Activated naive CD8-positive, alpha-beta T cell treated with anti-CD3 and anti-CD28 coated beads for 36 hours (primary cell): ENCODE measurements at places on chromosomes 1 and 21. TPM values are rescaled to one million over a fixed set of nuclear protein-coding genes. Genes with fewer than 3 reads are reported as not detected.

The CA6 gene
- 13.7 TPM for total RNA-seq

The TEX38 gene
- total RNA-seq = not detected

DNA sequence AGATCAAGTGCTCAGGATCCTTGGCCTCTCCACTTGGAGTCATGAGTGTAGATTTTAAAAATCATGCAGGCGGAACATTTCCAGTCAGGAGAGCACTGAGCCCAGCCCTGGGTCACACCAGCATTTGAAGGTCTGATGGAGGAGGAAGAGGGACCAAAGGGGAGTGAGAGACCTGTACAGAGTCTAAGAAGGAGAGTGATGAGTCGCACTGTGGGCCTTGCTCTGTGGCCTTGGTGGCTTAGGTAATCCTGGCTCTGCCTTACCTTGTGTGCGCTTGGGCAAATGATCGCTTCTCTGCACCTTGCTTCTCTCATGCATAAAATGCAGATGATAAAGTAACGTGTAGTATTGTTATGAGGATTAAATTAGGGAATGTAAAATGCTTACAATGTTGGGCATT lies 225.3 kb downstream of the SDCCAG8 start:
- no peak for DNase-seq

DNA sequence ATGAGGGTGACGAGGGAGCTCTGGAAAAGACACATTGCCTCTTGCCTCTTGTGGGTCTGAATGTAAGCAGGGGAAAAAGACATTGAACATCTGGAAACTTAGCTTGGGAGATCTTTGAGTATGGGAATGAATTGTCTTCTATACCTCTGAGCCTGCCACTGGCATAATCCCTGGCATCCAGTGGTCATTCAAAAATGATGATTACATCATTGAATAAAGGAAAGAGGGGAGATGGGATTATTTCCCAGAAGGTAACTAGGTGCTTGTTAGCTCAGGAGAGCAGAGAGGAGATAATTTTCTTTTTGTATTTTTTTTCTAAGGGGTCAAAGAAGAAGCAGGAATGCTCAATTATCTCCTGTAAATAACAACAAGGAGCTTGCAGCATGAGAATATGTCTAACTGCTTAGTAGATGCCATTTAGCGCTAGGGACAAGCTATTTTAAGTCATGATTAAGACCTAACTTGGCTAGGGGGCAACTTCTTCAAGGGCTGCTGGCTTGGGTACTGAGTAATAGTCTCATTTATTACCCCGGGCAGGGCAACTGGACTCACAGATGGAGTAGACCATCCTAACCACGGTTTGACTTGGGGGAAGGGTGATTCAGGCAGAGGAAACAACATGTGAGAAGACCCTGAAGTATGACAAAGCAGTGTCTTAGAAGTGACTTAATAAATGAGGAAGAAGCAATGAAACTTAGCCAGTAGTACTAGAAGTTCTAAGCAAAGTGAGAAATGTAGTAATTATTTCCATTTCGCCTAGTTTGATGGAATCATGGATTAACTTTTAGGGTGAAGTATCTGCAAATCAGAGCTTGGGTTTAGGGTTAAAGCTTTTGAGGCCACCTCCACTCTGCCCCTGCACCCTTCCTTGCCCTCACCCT lies 11.0 kb upstream of the XCL2 start:
- DNase-seq = no peak

The LINGO4 gene
- total RNA-seq = not detected

DNA sequence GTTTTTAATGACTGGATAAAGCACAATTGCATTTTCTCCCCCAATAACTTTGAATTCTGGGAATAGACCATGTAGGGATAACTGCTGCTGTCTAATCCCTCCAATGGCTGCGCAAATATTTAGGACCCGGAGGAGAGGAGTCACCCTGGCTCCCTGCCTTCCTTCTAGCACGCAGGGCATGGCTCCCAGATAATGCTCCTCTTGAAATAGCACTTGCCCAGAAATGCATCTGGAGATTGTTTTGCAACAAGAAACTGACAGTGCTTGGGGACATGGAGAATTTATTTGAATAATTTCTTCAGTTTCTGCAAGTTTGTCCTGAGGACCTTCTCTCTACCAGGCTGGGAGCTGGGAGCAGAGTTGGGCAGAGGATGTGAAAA lies 83.5 kb downstream of the MAN1C1 start:
- no peak for DNase-seq

- no peak for DNase-seq
These were observed 40.9 kb downstream of the MORN1 start for GRCh38 chr1:2350501-2350900.

DNA sequence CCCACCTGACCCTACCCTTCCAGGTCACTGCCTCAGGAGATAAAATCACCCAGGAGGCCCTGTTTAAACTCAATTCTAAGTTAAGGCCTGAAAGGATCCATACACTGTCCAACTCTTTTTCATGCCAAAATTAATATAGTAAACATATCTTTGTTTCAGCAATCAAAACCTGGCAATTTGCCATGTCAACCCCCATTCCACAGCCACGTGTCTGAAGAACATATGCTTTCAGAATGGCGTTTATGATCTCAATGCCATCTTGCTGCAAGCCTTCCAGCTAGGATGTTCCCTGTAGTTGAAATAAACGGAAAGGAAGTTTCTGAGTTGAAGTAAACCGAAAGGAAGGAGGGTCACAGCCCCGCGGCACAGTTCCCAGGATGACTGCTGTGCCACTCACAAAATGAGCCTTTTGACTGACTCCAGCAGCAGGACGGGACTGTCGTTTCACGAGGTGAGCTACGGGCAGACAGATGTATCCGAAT lies 472.0 kb downstream of the SMYD3 start:
- DNase-seq = no peak

DNA sequence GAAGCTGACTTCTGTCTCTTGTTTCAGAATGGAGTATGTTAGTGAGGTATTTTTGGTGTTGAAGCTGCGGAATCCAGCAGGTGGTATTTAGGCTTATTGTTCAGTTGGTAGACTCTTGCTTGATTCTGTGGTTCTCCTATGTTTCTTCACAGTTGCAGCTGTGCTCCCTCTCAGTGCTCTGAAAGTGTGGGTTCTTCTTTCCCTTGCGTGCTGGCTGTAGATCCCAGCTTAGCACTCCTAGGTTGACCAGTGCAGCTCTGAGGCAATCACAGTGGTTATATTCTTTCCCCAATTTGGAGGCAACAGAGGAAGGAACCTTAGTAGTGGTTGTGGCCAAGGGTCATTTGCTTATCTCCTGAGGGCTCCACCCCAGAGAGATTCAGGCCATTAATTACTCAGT lies 269.2 kb upstream of the NRIP1 start:
- no peak for DNase-seq

GRCh38 chr1:3956527-3957170 lies 56.6 kb upstream of the C1orf174 start:
- no peak for DNase-seq

The MANEAL gene
- 1.5 TPM for total RNA-seq

GRCh38 chr1:179241530-179242097 lies 12.1 kb upstream of the ABL2 start:
- no peak for DNase-seq

DNA sequence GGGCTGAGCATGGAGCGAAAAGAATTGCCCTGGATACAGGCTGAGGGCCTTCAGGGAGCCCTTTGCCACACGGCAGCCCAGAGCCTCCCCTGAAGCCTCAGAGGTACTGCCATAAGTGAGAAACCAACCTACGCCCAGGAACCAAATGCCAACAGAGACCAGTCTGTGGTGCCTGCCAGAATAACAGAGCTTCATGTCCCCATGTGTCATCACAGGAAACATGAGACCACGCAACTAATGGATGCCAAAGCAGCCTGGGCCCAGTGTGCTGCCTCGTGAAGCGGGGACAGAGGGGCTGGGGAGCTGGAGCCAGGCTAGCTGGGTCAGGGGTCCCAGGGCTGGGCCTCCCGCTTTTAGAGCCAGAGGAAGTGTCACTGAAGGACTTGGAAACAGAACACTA lies 18.7 kb upstream of the STUM start:
- no peak for DNase-seq

GRCh38 chr1:55816456-55817426 lies 601.6 kb upstream of the USP24 start:
- DNase-seq = peak; percentile 1

DNA sequence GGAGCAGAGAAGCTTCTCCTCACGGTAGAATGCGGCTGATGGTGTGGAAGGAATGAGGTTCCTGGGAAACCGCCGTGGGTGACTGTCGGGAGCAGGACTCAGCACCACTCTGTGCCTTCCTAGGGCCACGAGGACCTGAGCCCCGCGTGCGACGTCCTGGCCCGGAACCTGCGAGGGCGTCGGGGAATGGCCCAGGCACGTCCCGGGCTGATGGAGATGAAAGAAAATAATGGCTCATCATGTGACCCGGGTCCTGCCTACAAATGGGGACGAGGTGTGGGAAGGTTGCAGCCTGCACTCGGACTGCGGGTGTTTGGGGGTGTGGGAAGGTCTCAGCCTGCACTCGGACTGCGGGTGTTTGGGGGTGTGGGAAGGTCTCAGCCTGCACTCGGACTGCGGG lies 25.1 kb upstream of the TTLL10 start:
- no peak for DNase-seq

GRCh38 chr1:163347106-163347505 lies 25.4 kb downstream of the NUF2 start:
- no peak for DNase-seq

GRCh38 chr1:106266786-106267185 lies 789.7 kb upstream of the PRMT6 start:
- DNase-seq = no peak

DNA sequence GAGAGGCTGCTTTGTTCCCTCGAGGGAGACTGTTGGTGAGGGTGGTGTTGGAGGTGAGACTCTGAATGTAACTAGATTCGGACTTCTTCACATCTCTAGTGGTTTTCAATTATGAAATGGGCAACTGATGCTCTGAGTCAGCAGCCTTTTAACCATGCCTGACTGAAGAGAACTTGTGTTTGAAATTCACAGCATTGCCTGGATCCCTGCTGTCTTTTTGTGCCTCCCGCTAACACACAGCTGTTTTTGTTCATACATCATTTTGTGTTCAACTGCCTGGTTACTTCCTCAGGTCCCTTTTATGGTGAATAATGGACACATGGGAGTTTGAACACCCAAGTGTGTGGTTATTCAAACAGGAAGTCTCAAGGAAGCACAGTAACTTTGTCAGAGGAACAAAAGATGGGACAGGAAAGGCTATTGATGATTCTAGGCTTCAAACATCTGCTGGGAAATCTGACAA lies 16.8 kb downstream of the LAMC1 start:
- no peak for DNase-seq

DNA sequence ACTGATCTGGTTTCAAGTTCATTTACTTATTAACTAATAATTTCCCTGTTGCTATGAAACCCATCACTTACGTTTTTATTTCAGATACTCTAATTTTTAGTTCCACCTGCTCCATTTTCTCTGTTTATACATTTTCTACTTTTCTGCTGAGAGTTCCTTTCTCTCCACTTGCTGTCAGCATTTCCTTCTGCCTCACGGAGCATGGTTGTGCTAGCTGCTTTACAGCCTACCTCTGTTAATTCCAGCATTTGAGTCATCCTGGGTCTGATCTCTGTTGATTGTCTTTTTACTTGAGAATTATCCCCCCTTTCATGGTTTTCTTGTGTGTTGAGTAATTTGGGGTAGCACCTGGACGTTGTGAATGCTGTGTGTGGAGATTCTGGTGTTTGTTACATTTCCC lies 373.2 kb upstream of the C1orf174 start:
- no peak for DNase-seq

The MDM4 gene
- total RNA-seq = 64.3 TPM
